Activated CD4-positive, alpha-beta T cell treated with anti-CD3 and anti-CD28 coated beads, Interleukin-2, amount 50 U/mL, for 4 hours (primary cell): ENCODE measurements at places on chromosomes 5 and 9.

DNA sequence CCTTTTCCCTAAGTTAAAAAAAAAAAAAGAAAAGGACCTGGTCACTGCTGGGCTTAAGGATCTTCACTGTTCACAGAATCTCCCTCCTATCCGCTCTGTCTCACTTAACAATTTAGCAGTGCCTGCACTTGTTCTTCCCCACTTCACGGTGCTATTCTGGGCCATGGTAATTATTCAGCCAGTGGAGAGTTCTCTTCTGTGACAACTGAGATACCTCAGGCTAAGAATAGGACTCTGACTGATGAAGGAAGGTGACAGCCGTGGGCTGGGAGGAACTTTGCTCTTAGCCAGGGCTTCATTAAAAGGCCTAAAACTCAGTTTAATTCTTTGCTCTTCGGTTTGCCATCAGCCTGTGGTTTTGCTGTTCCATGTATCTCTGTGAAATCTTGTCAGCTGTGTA lies 51.9 kb upstream of the ENTREP1 start:
- no peak for DNase-seq

- DNase-seq = no peak
Observed at GRCh38 chr5:32311404-32312196, 1.1 kb downstream of the MTMR12 start.

DNA sequence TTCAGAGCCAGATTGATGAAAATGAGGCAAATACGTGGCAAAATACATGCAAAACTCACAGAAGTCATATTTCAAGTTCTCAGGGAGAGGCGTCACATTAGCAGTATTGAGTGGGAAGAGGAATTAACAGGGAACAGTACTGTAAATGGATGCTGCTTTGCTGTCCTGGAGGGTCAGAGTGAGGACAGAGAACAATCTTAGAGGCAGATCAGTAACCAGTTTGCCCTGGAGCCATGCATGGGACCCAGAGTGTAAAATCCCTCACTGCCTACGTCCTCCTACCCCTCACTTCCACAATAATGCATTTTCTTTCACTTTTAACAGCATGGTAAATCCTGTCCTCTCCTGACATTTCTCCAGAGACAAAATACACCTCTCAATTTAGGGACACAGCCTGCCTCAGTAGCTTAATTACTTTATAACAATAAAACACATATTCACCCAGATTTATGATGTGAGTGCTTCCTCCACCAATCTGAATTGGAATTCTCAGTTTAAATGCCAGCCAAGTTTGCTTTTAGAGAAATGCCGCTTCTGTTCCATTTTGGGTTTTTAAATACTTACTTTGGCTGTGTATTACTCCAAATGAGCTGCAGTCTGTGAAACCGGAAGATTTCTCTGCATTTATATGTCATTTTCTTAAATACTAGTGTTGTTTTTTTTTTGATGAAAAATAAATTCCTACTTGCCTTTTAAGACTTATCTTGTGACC lies 70.0 kb downstream of the LMNB1 start:
- DNase-seq = no peak

DNA sequence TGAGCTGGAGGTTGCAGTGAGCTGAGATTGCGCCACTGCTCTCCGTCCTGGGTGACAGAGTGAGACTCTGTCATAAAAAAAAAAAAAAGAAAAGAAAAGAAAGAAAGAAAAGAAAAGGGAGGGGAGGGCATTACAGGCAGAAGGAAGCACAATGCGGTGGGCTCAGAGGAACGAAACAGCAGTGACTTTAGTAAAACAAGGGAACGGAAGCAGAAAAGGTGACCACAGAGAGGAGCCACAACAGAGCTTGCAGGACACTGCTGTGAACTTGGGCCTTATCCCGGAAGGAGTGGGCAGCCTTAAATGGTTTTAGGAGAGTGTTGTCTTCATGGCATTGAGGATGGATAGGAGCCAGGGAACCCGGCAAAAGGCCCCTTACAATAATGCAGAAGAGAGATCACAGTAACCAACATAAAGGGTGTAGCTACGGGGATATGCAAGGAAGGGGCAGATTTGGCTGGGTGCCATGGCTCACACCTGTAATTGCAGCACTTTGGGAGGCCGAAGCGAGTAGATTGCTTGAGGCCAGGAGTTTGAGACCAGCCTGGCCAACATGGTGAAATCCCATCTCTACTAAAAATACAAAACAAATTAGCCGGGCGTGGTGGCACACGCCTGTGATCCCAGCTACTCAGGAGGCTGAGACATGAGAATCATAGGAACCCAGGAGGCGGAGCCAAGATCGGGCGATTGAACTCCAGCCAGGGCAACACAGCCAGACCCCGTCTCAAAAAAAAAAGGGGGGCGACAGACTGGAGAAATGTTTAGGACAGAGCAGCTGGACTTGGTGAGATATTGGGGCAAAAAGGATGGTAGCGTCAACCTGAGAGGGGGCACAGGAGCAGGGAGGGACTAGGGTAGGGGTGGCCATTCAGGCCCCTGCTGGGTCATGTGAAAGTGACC lies 83.9 kb upstream of the ZBTB43 start:
- no peak for DNase-seq

- no peak for DNase-seq
Observed at GRCh38 chr9:35606726-35607125, 1.7 kb downstream of the TESK1 start.

GRCh38 chr5:34447424-34447823 lies 208.7 kb upstream of the RAI14 start:
- DNase-seq = no peak

- no peak for DNase-seq
Observed at GRCh38 chr9:131880833-131881583, 141.1 kb upstream of the RAPGEF1 start.
